ENCODE measurements at places on chromosomes 5 and 9. TPM values are rescaled to one million over a fixed set of nuclear protein-coding genes. Genes with fewer than 3 reads are reported as not detected.

KIF4B gene
- under 0.01 TPM for total RNA-seq

SERINC5 gene
- total RNA-seq, result 41.4 TPM

TMEM250 gene
- 70.5 TPM for total RNA-seq

PNPLA7 gene
- 2.0 TPM for total RNA-seq

MAMDC4 gene
- total RNA-seq, result 6.5 TPM

QSOX2 gene
- total RNA-seq, result 15.8 TPM

OR1J2 gene
- 0.50 TPM for total RNA-seq

NR5A1 gene
- not detected for total RNA-seq

DMRT2 gene
- total RNA-seq, result not detected

PCDHGA2 gene
- total RNA-seq, result 2.8 TPM

ERCC8 gene
- 12.6 TPM for total RNA-seq

SLIT3 gene
- total RNA-seq, result 69.2 TPM

CATSPER3 gene
- 0.10 TPM for total RNA-seq

PCDH12 gene
- 0.46 TPM for total RNA-seq

C7 gene
- 36.9 TPM for total RNA-seq

NR2F1-AS1 gene
- total RNA-seq, result 10.7 TPM

Data from smooth muscle cell of the pulmonary artery (primary cell).